ENCODE measurements at places on chromosomes 3 and 15. TPM values are rescaled to one million over a fixed set of nuclear protein-coding genes. Genes with fewer than 3 reads are reported as not detected.
A peak's percentile ranks its signal among the peaks of the same experiment; 100 is the strongest.

- no peaks in the 10 kb centered on the region for H3K27me3 ChIP-seq
- H3K36me3 ChIP-seq, result no peaks in the 10 kb centered on the region
- DNase-seq, result no peak
- H3K4me3 ChIP-seq, result no peak overlapping the region
These were observed 436.4 kb upstream of the KCNMB2 start for GRCh38 chr3:178099862-178100261.

DNA sequence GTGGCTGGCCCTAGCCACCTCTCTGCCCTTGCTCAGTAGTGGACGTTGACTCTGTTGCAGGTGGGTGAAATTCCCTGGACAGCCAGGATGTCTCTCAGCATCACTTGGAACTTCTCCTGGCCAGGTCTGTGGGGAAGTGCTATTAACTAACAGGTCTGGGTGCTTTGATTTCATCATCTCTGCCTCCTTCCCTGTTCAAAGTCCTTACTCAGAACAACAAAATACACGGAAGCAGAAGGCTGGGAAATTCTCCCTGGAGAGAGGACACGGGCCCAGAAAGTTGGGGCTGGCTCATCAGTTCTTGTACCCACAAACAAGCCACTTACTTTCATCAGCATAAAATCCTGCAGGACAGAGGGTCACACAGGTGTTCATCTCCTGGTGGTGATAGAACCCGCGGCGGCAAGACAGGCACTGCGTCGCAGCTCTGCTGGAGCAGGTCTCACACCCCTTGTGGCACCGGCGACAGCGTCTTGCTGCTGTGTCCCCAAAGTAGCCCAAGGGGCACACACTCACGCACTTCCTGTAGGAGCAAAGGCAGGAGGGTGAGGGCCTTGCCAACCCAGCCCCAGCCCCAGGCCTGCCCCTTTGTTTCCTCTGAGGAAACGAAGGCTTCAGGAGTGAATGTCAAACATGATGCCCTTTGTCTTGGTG, 29.6 kb upstream of the SNRPA1 start:
- peaks cover 5% of the 10 kb centered on the region for H3K36me3 ChIP-seq
- no peak overlapping the region for H3K27ac ChIP-seq
- H3K27me3 ChIP-seq, result peaks cover 4% of the 10 kb centered on the region
- H3K4me1 ChIP-seq, result peaks cover 15% of the 10 kb centered on the region
- H3K4me3 ChIP-seq, result no peak overlapping the region

- peaks cover 18% of the 10 kb centered on the region for H3K27me3 ChIP-seq
- H3K4me3 ChIP-seq, result no peak overlapping the region
- no peak overlapping the region for H3K27ac ChIP-seq
- no peaks in the 10 kb centered on the region for H3K36me3 ChIP-seq
- no peak for DNase-seq
These were observed 2.1 kb downstream of the VIPR1 start for GRCh38 chr3:42504334-42505127.

- no peaks in the 10 kb centered on the region for H3K36me3 ChIP-seq
- no peak overlapping the region for H3K27ac ChIP-seq
- no peak for DNase-seq
- H3K4me1 ChIP-seq, result no peaks in the 10 kb centered on the region
- H3K4me3 ChIP-seq, result no peak overlapping the region
These were observed 146.6 kb upstream of the TPM1 start for GRCh38 chr15:62895905-62896316.

GRCh38 chr15:101200181-101200580, 51.7 kb downstream of the CHSY1 start:
- H3K36me3 ChIP-seq, result peaks cover 44% of the 10 kb centered on the region
- no peaks in the 10 kb centered on the region for H3K27me3 ChIP-seq
- H3K27ac ChIP-seq, result peak overlapping the region; percentile 87
- peaks cover 82% of the 10 kb centered on the region for H3K4me1 ChIP-seq
- no peak for DNase-seq

CHL1 gene
- total RNA-seq, result not detected

BNC1 gene
- not detected for total RNA-seq

TUSC7 gene
- total RNA-seq, result not detected

CCDC191 gene
- total RNA-seq, result 0.99 TPM

Measured in activated naive CD8-positive, alpha-beta T cell treated with anti-CD3 and anti-CD28 coated beads for 36 hours (primary cell).